Upper lobe of right lung (tissue), 1 donor: ENCODE measurements at places on chromosomes 1 and 21.

DNA sequence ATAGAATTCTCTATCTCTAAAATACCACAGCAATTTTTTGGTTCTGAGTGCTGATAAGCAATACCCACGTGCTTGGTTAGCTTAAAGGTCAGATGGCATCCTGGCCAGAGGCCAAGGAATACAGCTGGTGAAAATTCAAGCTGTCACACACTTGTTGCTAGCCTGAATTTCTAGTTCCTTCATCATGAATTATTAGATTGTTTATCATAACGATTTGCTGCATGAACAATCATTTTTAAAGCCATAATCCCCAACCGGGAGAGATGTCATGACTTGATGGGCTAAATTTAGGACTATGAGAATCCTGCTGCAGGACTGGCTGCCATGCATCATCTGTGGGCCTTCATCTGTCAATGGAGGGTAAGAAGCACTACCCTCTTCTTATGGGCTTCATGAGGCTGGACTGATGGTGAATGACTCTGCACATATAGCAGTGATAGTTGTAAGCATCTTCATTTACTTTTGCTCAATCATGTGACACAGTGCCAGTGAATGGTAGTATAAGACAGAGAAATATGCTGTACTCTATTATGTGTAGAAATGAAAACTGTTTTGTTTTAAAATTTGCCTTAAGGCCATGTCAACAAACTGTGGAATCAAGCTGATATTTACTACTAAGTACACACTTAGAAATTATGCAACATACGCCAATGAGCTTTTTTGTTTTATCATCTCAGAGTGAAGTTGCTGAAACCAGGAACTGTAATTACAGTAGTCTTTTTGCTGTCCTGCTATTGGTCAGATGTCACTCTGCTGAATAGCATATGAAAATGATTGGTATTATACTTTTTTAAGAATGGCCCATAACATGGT, 80.5 kb upstream of the RALGPS2 start:
- DNase-seq: no peak

- no peak for DNase-seq
These were observed 14.6 kb upstream of the NCF2 start for GRCh38 chr1:183604815-183605214.

- no peak for DNase-seq
These were observed 18.9 kb downstream of the KPNA6 start for GRCh38 chr1:32126770-32127169.

- no peak for DNase-seq
These were observed 173.4 kb downstream of the HUNK start for GRCh38 chr21:32046191-32046590.

DNA sequence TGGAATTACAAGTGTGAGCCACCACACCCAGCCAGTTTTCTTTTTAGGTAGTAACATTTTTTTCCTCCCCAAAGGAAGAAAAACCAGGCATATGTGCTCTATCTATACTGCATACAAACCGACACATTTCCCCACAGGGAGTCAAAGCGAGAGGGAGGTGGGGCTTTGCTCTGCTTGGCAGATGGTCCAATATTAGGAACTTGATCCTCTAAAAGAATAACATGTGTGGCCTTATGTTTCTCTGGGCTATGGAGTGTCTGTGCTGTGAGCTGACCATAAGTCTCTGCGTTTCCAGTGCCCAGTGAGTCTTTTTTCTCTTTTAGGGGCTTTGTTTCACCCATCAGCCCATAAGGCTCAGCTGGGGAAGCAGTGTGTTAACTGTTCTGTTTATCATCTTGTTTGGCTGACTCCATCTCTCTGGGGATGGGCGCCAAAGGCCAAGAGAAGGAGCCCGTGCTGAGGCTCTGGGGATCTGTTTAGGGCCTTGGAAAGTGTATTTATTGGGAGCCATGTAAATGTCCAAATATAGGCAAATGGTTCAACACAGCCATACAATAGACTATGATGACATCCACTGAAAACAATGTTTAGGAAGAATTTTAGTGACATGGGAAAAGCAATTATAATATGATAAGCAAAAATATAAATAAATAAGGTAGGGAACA, 20.2 kb downstream of the LMOD1 start:
- no peak for DNase-seq

DNA sequence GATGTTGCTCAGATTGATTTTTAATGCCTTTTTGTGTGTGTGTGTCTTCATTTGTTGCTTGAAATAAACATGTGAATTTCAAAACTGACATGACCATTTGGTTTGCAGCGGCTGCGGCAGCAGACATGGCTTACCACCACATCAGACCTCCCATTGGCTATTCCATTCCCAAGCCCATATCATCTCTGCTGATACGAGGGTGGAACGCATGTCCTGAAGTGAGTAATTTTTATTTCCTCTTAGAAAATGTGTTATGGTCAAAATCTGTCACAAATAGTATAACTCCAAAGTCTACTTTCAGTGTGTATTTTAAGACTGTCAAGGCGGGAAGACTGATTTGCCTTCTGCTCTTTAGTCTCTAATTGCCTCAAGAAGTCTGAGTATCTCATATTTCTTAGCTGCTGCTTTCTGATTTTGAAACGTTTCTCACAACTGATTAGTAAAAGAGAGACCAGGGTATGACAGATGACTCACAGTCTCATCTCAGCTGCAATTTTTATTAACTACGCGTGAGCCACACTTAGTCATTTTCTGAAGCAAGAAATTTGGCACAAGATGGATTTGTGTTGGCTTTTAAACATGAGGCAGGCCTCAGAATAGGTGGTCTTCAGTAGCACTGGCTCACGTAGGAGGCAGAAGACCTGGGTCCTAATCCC, 49.0 kb downstream of the LRRC53 start:
- no peak for DNase-seq

GRCh38 chr1:245285168-245285567, 130.4 kb downstream of the KIF26B start:
- DNase-seq: no peak

DNA sequence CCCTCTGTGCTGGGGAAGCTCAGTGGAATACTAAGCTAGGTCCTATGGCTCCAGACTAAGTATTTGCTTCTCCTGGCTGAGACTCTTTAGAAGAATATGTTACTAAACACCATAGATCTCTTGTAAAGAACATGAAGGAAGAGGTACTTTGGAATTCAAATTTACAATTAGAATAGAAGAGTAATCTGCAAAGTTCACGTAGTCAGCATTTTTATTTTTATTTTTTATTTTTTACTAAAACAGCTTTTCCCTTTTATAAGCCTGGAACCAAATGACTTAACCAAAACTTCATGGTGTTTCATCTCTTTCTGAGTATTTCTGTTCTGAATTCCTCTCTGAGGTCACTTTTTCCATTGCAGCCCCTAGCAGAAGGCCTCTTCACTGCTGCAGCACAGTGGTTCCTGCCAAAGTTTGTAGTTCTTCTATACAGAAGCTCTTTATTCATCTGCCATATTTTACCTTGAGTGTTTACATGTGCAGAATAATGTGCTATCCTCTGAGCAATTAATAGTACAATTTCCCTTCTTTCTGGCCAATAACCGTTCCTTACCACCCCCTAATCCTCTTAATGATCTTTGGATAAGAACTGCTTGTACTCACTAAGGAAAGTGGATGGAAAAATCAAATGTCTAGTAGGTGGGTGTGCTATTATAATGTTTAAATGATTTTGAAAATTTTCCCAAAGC, 27.2 kb downstream of the TSEN15 start:
- no peak for DNase-seq

DNA sequence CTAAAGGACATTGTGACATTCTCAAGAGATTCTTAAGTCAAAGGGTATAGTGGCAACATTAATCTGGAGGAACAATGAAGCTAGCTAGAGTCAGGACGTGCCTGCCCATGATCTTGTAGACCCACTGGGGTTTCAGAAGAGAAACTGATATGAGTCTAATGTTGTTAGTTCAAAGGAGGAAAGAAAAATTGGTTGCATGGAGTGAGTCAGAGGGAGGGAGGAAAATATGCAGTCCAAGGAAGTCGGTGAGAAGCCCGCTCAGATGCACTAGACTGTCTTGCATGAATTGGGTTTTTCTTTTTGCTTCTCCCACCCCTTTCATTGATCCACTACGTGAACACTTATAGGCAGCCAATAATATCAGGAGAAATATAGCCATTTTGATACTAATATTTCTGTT, 53.8 kb upstream of the SYT14 start:
- no peak for DNase-seq

DNA sequence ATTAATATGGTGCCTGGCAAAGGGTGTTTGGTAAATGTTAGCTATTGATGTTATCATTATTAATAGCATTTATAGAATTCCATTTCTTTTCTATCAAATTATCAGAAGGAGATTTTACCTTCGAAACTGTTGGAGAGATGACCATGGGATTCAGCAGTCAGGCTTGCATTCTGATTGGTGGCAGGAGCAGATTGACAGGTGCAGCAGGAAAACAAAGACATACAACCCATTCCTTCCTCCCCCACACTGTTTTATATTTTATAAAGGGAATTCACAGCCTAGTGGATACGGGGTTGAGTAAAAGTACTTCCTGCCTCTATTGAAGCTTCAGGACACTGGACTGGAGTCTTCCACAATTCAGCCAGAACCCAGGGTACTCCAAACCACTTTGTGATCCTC, 55.1 kb upstream of the SYT14 start:
- DNase-seq: no peak

- no peak for DNase-seq
These were observed 96.9 kb downstream of the KCNH1 start for GRCh38 chr1:211037095-211037494.

DNA sequence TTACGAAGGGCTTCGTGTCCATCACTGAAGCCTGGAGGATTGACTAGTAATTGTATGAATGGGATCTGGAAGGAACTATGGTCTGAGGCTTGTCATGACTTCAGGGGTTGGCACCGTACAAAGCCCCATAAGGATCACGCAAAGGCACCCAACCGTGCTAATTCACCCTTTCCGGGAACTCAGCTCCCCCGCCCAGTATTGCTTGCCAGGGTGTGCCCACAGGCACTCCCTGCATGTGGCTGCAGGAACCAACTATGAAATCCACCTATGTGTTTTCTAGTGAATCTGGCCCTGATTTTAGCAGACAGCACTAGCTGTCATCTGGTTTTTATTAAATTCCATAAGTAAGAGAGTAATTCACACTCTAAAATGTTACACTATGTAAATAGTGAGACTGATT, 139.2 kb downstream of the TM2D1 start:
- DNase-seq: no peak

DNA sequence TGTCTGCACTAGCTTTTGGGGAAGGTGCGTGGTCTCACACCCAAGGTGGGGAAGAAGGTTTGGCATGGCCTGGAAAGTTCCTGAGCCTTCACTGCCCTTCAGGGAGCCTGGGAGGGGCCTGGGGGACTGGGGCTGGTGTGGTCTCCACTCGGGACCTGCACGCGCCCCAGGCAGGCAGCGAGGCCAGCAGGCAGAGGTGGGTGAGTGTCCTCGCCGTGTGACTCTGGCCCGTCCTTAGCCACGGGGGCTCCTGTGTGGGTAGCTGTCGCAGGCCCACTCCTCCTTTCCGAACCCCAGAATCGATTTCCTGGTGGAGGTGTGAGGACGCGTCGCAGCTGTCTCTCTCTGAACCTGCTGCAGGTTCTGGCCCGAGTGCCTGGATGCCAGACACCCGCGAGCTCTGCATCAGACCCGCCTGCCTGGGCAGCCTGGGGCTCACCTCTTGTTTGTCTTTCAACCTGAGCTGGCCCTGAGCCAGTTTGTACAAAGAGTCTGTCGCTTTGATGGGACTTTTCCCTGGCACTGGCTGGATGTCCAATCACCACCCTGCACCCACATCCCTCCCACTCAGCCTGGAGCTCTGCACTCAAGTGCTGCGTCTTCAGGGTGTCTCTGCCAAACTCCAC, 36.0 kb upstream of the SLC19A1 start:
- DNase-seq: peak; percentile 74

GRCh38 chr1:54549181-54549924, 1.3 kb downstream of the ACOT11 start:
- DNase-seq: peak; percentile 31

DNA sequence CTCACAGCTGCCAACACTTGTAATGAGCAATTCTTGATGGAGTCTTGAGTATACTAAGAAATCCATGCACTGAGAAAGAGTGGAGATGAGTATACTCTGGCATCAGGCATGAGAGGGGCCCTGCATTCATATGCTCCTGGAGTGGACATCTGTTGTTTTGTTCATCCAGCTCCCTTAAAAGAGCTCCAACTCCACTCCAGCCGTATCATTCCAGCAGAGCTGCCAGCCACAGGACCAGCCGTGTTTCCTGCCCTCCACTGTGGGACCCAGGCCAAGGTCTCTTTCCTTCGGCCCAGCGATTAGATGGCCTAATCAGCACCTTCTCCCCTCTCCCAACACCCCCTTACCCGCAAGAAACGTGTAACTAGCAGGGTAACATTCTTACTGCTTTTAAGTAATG, 144.5 kb downstream of the OMA1 start:
- no peak for DNase-seq

DNA sequence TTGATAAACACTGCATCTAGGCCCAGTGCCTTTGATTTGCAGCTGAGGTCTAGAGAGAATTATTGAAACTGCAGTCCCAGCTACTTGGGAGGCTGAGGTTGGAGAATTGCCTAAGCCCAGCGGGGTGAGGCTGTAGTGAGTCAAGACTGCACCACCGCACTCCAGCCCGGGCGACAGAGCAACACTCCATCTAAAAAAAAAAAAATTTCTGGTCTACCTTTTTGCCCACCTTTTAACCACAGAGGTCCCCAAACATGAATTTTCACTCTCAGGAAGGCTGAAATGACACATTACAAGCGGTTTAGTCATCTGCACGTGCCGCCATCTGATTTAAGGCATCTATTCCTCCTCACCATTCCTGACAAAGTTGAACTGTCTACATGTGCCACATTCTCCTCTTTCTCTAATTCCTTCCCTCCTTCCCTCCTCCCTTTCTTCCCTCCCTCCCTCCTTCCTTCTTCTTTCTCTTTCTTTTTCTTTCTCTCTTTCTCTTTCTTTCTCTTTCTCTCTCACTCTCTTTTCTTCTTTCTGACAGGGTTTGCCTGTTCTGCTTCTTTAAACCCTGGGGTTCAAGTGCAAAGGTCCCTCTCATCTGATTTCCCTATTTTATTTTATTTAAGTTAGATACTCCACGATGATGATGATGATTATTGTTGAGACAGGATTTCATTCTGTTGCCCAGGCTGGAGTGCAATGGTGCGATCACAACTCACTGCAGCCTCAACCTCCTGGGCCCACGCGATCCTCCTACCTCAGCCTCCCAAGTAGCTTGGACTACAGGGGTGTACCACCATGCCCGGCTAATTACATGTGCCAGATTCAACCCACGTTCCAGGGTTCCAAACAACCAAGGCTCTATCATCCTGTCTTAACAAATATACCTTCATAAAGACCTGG, 3.0 kb upstream of the SOD1 start:
- DNase-seq: no peak

GRCh38 chr1:240294566-240294965, 202.9 kb downstream of the FMN2 start:
- no peak for DNase-seq

DNA sequence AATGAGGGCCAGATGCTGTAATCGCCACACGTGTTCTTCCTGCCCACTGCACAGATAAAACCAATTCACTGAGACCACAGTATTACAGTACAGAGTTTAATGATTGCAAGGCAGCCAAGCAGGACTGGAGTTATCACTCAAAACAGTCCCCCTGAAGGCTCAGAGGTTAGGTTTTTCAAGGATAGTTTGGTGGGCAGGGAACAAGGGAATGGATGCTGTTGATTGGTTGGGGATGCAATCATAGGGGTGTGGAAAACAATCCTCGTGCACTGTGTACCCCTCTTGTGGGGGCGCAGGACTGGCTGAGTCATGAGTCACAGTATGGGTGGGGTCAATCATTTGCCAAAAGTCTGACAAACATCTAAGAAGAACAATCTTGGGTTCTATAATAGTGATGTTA, 12.4 kb upstream of the USP1 start:
- DNase-seq: no peak

- DNase-seq: no peak
These were observed 59.2 kb downstream of the SAMSN1 start for GRCh38 chr21:14486869-14487268.
